Activated CD4-positive, alpha-beta memory T cell treated with anti-CD3 and anti-CD28 coated beads, Interleukin-2, amount 10 ng/mL, durations not matched to agents 7 days and 5 days (primary cell): ENCODE measurements at places on chromosomes 4 and X. TPM values are rescaled to one million over a fixed set of nuclear protein-coding genes. Genes with fewer than 3 reads are reported as not detected.

Gene TREX2
- total RNA-seq: 1.8 TPM

Gene SOX3
- not detected for total RNA-seq

Gene MCTS1
- total RNA-seq: 53.8 TPM

Gene SCRG1
- total RNA-seq: not detected

Gene METAP1
- total RNA-seq: 41.5 TPM

Gene HSD17B13
- 0.10 TPM for total RNA-seq
